CD4-positive, alpha-beta T cell (primary cell): ENCODE measurements at places on chromosomes 7 and 10.

- no peak for DNase-seq
These were observed 152.1 kb upstream of the GHITM start for GRCh38 chr10:83987216-83987615.

DNA sequence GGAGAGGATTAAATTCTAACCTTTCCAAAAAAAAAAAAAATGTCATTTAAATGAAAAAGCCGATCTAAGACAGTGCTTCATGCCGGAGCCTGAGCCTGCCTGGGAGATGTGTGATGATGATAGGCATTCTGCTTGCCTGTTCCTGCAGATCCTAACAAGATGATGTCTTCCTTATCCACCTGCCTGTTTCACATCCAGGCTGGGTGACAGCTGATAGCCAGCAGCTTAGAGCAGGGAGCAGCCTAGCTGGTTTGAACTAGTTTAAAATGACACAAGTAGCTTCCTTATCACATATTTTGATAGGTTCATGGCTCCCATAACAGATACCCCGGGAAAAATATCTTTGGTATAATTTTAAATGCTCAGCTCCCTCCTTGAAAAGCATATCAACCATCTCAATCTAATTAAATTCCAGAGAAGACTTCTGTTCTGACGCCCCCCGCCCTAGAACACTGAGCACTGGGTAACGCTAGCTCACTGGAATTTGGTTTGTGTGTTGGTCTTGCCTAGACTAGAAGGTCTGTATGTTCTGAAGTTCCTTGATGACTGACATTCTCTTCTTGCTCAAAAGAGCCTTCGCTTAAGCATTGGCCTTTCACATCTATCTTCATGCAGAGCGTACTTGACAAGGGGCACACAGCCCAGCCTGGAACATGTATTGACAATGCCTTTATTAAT is 96.9 kb upstream of the FGFR2 start:
- DNase-seq = no peak

GRCh38 chr10:107647462-107647861 is 483.0 kb upstream of the SORCS1 start:
- no peak for DNase-seq

GRCh38 chr10:24703700-24704099 is 20.0 kb downstream of the ARHGAP21 start:
- DNase-seq = no peak

DNA sequence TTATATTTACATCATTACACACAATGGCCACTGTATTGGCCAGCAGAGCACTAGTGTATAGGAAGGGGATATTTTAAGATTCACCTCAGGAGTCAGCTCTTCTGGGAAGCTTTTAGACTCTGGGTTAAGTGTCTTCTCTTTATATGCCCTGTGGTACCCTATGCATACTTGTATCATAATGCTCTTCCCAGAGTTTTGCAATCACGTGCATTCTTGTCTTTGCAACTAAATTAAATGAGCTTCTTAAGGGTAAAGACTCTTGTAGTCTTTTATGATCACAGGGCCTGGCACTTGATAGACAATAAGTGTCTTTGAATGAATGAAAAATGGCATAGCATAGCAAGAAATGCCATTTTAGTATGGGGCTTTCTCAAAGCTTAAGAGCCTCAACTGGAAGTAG is 35.4 kb upstream of the ARMS2 start:
- DNase-seq = no peak

DNA sequence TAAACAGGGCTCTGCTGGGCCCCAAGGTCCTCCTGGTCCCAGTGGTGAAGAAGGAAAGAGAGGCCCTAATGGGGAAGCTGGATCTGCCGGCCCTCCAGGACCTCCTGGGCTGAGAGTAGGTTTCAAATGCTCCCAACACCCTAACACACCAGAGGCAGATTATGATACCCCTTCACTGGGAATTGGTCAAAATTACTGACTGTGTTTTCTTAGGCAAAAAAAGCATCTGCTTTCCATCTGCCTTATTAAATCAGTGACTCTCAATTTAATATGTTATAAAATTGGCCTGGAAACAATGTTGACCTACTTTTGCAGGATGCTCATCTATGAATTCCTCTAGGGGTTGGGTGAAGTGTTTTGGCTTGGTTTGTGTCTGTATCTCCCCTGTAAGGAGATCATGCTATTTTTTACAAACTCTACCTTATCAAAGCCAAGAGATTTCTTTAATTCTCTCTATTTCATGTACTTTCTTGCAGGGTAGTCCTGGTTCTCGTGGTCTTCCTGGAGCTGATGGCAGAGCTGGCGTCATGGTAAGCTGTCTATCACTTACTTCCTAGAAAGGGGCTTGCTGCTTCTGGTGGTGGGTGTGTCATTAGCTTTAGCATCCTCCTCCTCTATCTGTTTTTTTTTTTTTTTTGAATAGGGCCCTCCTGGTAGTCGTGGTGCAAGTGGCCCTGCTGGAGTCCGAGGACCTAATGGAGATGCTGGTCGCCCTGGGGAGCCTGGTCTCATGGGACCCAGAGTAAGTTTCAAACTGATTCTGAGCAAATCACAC is 15.9 kb downstream of the COL1A2 start:
- DNase-seq = no peak

DNA sequence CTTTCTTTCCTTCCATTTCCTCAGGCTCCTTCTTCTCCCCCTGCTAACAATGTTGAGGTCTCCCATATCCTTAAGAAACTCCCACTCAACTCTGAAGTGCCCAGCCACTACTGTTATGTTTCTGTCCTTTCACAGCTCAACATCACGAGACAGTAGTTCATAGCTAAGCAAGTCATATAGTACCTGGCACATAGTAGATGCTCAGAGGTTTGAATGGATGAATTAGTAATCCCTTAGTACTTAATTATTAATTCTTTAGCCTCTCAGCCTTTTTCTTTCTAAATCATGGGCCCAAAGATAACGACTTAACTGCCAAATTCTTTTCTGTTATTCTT is 22.6 kb downstream of the CSGALNACT2 start:
- DNase-seq = no peak

DNA sequence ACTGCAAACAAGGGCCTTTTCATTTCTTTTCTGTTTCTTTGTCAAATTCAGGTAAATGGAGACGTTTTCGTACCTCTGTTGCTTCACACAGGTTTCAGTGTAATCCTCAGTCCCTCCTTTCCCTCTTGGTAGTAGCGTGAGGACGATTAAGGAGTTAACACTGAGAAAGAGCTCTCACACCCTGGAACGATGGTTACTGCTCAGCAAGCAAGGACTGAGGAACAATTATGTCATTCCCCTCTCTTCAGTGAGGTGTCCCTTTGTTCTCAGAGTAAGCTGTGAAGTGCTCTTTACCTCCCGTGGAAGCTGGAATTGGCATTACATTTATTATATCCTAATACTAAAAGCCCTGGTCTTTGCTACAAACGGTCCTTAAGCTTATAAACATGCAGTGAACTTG is 95.9 kb downstream of the FANK1 start:
- DNase-seq = no peak

DNA sequence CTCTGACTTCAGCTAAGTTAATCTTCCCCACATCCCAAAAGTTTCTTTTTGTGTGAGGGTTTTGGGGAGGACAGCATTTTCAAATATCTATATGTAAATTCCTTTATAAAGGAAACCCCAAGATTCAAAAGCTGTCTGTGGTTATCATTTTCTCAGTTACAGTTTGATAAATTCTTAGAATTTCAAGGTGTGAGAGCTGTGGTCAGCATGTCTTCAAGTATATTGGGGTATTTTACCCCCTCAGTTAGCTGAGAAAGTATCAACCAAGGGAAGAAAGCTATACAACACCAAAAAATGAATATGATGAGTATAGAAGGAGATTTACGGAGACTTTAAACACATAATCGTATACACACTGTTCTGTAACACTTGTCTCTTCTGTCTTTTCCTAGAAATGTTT is 109.2 kb downstream of the SND1 start:
- no peak for DNase-seq

- DNase-seq = no peak
These were observed 1.3 kb upstream of the SCD start for GRCh38 chr10:100345570-100346330.

GRCh38 chr7:5177060-5177459 is 13.0 kb upstream of the WIPI2 start:
- no peak for DNase-seq

DNA sequence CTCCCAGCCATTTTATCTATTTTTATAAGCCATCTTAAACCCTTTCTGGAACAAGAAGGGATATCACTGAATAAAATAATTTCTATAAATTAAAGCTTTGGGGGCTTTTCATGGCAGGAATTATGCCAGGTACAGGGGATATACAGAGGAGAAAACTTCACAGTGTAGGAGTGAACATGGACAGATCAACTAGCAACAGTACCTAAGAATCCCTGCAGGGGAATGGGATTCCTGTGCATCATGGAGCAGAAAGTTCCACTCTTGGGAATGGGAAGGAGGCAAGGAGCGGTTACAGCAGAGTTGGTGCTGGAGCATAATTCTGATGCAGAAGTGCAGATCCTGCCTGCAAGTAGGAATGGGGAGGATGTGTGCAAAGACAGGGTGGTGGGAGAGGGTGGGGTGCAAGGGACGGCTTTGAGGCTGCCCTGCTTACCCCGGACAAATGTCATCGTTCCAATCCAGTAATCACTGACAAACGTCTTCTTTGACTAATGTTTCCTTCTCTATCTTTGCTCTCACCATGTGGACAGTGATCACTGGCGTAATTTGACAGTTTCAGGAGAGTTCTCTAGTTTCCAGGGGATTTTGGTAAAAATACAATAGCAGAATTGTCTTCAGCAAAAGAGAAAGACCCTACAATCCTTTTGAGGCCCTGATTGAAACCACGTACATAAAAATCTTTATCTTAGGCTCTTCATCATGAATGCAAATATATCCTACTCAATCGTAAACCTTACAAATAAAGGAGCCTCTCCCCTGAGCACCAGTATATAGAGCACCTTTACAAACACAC is 196.7 kb downstream of the HECW1 start:
- no peak for DNase-seq

DNA sequence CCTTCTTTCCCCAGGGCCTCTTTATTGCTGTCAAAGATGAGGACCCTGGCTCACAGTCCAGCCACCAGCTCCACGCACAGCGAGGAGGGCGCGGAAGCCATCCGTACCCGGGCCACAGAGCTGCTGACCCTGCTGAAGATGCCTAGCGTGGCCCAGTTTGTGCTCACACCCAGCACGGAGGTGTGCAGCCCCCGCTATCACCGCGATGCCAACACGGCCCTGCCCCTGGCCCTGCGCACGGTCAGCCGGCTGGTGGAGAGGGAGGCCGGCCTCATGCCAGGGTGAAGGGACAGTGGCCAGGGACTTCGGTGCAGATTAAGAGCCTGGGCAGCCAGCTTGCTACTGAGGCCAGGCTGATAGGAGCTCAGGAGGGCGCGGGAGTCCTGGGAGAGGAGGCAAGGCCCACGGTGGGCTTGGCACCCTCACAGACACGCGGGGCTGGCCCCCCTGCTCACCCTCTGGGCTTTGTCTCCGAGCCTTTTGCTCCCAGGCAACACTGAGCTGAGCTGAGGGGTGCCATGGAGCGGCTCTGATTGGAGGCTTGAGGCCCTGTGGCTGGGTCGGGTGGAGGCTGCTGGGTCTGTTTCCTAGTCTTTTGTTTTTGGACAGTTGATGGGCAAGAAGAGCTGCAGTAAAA is 15.8 kb downstream of the AP5Z1 start:
- peak; percentile 31 for DNase-seq

DNA sequence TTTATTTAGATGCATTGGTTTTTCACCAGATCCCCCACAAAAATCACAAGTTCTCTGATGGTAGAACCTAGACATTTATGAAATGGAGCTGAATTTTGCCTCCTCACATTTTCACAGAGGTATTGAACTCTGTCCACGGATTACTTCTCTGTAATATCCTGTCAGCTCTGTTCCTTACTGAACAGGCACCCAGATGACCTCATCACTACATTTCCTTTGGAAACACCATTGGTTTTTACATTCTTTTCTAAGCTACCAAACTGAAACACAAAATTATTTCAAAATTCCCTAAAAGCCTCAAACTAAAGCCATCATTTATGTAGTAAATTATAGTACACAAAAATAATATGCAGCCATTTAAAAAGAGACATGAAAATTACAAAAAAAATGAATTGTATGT is 98.3 kb upstream of the KCNIP2 start:
- DNase-seq = no peak

GRCh38 chr7:107579554-107579884 is 527 bp upstream of the BCAP29 start:
- no peak for DNase-seq

- peak; percentile 3 for DNase-seq
These were observed 591 bp downstream of the UBE2H start for GRCh38 chr7:129952086-129952652.

DNA sequence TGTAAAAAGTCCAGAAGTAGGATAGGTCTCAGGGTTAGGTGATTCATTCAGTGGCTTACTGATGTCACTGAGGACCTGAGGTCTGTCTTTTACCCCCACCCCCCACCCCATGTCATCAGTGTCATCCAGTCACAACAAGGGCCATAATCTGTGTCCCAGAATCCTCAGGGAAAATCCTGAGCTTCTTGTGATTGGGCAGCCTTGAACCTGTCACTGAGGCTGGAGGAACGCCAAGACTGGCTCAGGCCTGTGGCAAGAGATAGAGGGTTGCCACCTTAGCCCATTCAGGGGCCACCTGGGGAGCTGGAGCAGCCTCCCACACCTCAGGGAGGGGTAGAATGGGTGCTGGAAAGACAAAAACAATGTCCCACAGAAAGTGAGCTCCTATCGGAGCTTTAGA is 29.7 kb downstream of the NUB1 start:
- no peak for DNase-seq

- DNase-seq = no peak
These were observed 52.7 kb upstream of the BTRC start for GRCh38 chr10:101301111-101301731.

- DNase-seq = no peak
These were observed 32.1 kb upstream of the MDFIC start for GRCh38 chr7:114889646-114890285.

GRCh38 chr10:28644647-28645046 is 32.7 kb upstream of the BAMBI start:
- no peak for DNase-seq

GRCh38 chr7:41573862-41574261 is 129.0 kb downstream of the INHBA start:
- DNase-seq = no peak

DNA sequence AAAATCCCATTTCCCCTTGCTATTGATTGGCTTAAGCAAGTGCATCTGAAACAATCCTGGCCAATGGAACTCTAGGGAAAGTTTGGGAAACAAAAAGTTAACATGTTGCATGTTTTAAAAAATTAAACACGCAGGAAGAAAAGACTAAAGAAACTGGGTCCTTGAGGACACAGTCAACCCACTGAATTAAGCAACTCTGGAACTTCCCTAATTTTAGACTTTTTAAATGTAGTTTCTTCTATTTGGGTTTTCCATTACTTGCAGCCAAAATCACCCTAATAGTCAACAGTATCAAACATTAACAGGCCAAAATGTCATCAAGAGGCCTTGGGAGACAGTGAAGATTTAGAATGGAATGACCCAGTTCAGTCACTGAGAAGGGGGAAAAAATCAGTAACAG is 40.6 kb downstream of the OSBPL3 start:
- no peak for DNase-seq

GRCh38 chr7:40848541-40849221 is 713.9 kb downstream of the SUGCT start:
- no peak for DNase-seq

- DNase-seq = no peak
These were observed 87.4 kb downstream of the CELF2 start for GRCh38 chr10:11104772-11105675.
